ENCODE measurements at places on chromosomes 12 and 14.

DNA sequence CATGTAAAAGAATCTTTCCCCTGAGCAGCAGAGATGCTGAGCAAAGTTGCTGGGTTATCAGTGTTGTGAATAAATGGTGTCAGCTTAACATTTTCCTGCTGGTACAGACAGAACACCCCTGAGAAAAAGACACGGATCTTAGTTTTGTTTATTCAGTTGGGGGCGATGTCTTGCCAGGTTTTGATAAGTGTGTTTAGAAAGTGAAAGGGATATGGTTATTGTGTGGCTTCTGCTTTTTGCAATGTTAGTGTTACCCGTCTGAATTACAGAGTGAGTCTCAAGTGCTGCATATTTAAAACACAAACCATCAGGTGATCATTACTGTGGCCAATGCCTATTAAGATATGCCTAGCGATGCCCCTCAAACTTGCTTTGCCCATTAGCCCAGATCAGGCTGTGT lies 864.6 kb upstream of the SEL1L start:
- no peak for DNase-seq

GRCh38 chr14:65074449-65075150 lies 27.7 kb downstream of the MAX start:
- DNase-seq: no peak

DNA sequence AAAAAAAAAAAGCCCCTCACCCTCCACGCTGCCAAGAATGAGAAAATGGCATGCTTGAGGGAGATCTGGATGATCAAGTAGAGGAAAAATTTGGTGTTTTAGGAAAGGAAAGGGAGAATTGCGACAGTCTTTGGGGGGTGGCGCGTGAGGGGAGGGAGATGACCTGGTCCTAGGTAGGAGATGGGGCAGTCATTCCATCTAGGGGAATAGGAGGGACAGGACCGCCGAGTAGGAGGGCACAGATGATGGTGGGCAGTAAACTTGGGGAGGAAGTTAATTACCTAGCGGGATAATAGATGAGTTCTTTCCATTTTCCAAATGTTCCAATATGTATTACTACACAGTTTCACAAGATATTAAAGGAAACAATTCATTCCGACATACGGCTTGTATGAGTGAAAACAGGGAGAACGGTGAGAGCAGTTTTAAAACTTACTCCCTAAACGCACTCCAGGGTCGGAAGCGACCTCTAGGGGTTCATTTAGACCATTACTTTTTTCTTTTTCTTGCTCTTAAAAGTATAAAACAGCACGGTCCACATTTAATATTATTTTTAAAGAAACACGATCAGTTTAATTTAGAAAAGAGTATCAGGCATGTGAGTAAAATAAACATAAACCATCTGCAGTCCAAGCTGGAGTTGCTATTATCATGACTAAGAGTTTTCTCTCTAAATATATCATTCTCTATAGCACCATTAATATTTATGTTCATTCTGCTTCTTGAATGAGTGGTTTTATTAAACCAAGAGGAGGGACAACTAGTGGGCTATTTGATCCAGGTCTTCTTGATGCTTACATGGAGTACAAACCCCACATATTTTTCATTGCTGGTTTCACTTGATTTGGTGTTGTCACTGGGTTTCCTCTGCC lies 3.0 kb upstream of the FNTB start:
- DNase-seq: no peak

DNA sequence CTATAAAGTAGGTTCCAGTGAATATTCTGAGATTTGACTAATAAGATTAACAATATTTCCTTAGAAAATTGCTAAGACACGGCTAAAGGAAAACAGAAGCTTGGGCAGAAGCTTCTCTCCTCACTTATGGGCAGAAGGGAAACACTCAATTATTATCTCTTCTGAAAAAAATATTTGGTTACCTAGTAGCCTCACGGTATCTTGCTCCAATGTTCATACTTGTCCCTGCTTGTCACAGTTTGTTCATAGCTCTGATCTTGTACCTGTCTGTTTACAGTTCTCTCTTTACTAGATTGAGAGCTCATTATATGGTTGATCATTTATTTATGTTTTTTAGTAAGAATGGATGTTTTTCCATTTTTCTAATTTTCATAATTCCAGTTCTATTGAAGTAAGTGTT lies 458.0 kb upstream of the ATP2B1 start:
- DNase-seq: no peak

GRCh38 chr12:28925719-28926376 lies 223.2 kb upstream of the FAR2 start:
- DNase-seq: no peak

DNA sequence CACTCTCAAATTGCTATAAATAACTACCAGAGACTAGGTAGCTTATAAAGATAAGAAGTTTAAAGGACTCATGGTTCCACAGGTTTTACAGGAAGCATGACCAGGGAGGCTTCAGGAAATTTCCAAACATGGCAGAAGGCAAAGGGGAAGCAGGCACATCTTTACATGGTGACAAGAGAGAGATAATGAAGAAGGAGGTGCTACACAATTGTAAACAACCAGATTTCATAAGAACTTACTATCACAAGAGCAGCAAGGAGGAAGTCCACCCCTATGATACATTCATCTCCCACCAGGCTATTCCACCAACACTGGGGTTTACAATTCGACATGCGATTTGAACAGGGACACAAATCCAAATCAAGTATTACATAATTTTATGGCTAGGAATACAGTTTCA lies 257.7 kb downstream of the BTG1 start:
- no peak for DNase-seq

DNA sequence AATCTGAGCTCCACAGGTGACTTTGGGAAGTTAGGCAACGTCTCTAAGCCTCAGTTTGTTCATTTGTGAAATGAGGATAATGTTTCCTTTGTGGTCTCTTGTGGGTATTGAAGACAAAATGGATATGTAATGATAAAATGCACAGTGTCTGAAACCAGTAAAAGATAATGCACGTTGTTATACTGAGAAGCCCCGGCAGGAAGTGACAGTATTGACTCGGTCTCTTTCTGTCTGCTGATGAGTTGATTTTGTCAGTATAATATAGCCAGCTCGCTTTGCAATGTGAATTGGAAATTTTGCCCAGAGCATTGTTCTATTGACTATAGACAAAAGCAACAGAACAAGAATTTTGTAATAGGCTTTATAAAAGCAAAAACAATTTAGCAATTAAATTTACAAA lies 49.2 kb upstream of the SLC38A1 start:
- no peak for DNase-seq

GRCh38 chr12:81573228-81573627 lies 185.9 kb downstream of the PPFIA2 start:
- DNase-seq: no peak

- no peak for DNase-seq
Observed at GRCh38 chr14:21520767-21521166, 5.4 kb downstream of the SALL2 start.

DNA sequence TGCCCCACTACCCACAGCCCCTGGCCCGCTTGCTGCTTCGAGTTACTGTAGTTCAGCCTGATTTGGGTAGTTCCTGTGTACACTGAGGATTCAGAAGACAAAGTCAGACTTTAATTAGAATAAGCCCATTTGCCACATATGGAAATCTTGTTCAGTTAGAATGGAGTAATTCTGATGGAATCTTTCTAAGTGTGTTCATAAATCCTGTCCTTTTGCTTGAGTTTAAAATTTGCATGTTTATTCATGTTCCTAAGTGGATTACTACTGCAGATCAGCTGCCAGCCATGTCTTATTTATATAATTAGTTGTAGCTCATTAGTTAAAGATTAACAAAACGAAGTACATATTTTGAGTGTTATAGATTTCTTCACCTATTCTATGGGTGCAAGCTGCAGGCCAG lies 504.5 kb downstream of the PCNX1 start:
- DNase-seq: no peak

- no peak for DNase-seq
Observed at GRCh38 chr12:53483225-53483978, 15.9 kb downstream of the MAP3K12 start.

DNA sequence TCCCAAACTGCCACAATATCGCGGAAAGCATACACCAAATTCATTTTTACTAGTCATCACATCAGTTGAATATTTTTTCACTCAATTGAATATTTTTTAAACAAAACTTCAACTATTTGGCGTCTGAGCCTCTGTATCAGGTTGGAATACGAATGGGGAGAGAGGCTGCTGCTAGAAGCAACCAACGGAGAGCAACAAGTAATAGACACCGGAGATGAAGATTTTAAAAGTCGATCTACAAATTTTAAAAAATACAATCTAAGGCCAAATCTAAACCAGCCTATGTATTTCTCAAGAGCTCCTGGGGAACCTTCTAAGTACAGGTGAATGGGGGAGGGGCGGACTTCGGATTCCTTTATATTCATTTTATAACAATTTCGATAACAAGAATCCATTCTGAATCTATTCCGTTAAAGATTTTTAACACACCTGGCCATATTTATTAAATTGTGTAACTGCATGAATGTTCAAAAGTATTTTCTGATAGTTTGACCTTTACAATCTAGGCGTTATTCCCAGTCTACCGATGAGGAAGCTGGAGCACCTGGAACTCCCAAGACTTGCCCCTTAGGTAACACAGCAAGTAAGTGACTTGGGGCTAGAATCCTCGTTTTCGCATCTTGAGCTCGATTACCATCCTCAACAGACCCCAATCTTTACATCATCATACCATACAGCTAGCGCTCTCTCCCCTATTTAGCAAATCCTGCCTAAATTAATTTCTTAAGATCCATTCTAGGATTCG lies 1.2 kb downstream of the GNPNAT1 start:
- DNase-seq: no peak

DNA sequence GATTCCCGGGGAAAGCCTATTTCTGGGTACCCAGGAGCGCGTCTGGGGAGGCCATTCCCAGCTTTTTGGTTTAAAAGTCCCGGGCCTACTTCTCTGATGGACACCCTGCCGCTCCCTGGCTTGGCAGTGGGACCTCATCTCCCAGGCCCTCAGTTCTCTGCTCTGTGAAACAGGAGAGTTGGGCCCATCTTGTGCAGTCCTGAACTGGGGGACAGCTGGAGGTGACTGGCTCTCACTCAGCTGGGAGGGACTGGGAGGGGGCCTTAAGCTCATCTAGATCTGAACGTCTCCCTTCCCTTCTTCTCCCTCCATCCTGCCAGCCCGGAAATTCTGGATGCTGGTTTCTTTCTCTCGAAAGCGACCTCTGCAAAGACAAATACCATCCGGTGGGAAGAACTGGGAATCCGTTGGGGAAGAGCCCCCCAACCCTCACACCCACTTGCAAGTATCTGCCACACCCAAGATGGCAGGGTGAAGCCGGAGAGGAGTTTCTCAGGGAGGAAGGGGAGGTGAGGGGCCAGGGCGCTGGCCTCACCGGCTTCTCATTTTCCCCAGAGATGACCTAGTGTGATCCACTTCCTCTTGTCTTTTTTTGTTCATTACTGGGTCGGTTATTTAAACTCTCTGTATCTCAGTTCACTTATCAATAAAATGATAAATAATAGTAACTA lies 1.4 kb downstream of the RIN3 start:
- no peak for DNase-seq

DNA sequence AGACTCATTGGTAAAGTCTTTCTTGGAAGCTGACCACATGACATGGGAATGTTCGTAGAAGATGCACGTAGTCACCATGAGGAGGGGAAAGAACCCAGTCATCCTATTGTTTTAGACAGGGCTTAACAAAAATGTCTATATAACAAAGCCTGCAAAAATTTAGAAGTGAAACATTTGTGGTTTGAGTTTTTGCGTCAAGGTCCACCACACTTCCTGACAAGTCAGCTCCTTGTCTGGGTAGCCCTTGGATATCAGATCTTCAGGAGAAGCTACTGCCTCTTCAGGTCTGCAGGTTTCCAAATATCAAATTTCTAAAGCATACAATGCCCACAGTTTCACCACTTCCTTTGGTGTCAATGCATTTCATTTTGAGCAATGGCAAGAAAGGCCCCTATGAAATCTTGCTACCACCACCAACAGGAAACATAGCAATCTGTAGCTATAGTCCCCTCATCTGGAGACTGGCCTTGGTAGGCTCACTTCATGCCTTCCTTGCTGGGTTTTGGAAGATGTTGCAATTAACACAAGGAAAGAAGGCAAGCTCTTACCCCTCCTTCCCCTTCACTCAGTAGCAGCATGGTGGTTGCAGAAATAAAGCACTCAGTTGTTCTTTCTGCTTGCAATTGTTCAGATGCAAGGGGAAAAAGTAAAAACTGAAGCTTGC lies 235.2 kb downstream of the PCNX1 start:
- DNase-seq: no peak

- DNase-seq: no peak
Observed at GRCh38 chr14:102729268-102729667, 48.0 kb upstream of the TRAF3 start.

DNA sequence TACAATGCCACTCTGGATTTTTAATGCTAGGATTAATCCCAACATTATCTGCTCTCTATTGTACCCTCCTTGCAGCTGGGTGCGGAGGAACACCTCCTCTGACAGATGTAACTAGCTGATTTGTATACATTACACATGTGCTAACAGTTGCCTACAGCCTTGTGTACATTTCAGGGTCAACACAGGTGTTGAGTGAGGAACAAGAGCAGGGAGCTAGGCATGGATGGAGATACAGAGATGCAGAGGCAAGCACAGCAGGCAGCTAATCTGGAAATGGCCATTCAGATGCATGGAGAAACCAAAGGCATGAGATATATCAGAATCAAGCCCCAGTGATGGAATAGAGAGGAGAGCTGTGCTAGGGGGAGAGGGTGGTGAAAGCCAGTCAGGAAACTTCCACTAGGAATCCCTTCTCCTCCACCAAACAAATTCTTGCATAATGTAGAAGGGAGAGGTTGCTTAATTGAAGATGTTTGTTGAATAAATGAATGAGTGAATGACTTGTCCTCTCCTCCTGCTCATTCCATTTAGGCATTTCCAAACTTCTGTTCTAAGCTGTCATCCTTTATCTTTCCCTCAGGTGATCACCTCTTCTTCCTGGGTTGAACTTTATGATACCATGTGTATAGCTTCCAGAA lies 313.2 kb downstream of the ATP23 start:
- no peak for DNase-seq

- no peak for DNase-seq
Observed at GRCh38 chr14:64185184-64185583, 109.0 kb downstream of the ESR2 start.

DNA sequence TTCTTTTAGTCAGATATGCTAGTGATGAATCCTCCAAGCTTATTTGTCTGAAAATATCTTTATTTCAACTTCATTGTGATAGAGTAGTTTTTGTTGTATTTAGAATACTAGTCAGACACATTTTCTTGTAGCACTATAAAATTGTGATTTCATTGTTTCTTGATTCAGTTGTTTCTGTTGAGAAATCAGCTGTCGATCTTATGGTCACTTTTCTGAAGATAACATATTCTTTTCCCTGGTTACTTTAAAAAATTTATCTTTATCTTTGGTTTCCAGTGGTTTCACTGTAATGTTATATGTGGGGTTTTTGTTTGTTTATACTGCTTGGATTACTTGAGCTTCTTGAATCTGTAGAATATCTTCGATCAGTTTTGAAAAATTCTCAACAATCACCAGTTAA lies 426.1 kb downstream of the SOX5 start:
- DNase-seq: no peak

- DNase-seq: no peak
Observed at GRCh38 chr14:55586411-55586810, 6.4 kb downstream of the KTN1 start.

DNA sequence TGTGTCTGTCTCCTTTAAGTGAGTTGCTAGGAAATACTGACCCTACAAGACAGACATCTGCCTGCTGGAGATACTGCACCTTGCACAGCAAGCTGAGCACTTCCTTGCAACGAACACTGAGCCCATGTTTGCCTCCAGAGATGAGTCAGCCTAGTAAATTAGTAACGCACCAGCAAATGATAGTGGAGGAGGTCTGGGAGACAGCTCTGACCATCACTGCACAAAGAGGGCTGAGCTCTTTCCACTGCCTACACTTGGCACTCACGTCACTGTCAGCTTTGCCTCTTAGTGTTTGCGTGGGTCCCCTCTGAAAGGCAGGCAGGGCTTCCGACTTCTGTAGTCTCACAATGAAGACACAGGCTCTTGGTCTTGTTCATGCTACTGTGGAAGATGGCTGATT lies 109.0 kb downstream of the APAF1 start:
- DNase-seq: no peak

Measured in right renal cortex interstitium (tissue), 3 donors.